ENCODE measurements at places on chromosomes 11 and 22.

GRCh38 chr11:123145220-123145619 lies 49.8 kb downstream of the CLMP start:
- peak; percentile 58 for DNase-seq

DNA sequence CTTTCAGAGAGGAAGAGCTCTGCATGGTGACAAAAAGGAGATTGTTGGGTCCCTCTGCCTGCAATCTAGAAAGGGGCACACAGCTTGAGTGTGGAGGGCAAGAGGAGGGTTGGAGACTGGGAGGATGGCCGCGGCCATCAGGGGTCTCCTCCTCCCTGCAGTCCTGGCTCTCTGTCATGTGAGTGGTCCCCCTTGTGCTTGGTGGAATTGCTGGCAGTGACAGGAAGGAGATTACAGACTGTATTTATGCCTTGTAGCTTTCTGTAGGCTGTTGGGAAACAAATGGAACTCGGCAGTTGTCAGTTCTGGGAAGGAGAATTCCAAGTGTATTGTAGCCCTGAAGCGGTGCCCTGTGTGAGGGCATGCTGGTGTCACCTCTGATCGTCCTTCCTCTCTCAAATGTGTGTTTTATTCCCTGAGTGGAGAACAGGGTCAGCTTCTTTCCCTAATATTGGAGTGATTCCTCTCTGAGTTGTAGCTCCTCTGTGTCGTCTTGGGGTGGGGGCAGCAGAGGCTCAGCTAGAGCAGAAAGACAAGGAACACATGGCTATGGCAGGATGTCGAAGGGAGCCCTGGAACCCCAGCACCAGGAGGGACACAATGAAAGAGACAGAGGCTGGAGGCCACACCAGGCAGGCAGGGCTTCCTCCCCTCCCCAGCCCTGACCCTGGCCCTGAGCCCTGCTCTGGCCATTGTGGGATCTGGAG lies 163.1 kb downstream of the PKNOX2 start:
- no peak for DNase-seq

GRCh38 chr11:73077454-73077853 lies 64.7 kb downstream of the FCHSD2 start:
- DNase-seq, result no peak

DNA sequence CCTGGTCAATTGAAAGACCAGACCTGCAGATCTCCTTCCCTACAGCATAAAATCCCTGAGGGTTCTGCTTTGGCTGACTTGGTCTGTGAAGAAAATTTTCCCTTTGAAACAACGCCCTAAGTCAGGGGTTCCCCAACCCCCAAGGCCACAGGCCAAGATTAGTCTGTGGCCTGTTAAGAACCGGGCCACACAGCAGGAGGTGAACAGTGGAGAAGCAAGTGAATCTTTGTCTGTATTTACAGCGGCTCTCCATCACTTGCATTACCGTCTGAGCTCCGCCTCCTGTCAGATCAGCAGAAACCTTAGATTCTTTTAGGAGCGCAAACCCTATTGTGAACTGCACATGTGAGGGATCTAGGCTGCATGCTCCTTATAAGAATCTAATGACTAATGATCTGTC lies 38.2 kb downstream of the CCDC83 start:
- no peak for DNase-seq

GRCh38 chr22:29369460-29369859 lies 18.9 kb downstream of the AP1B1 start:
- peak; percentile 34 for DNase-seq

DNA sequence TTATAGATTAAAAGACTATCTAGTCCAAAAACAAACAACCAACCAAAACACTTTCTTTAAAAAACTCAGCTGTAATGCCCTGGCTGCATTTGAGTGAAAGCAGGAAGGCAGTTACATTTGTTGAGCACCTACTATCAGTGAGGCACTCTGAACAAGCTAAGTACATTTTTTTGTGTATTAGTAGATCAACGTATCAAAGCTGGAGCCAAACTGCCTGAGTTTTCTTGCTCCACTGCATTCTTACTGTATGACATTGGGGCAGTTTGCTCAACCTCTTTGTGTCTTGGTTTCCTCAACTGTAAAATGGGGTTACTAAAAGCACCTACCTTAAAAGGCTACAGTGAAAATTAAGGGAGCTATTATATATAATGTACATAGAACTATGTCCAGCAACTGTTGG lies 22.0 kb downstream of the COA4 start:
- peak; percentile 13 for DNase-seq

DNA sequence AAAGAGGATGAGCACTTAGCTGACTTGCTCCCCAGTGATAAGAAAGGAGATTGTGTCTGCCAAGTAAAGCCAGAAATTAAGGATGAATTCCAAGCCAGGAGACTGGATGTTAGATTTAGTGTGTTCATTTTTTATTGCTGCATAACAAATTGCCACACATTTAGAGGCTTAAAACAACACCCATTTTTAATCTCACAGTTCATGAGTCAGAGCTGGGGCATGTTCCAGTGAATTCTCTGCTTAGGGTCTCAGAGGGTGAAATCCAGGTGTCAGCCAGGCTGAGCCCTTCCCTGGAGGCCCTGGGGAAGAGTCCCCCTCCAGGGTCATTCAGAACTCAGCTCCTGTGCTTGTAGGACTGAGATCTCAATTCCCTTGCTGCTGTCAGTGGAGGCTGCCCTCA lies 352.8 kb downstream of the BUD13 start:
- peak; percentile 20 for DNase-seq
